ENCODE measurements at places on chromosomes 2 and 18.

DNA sequence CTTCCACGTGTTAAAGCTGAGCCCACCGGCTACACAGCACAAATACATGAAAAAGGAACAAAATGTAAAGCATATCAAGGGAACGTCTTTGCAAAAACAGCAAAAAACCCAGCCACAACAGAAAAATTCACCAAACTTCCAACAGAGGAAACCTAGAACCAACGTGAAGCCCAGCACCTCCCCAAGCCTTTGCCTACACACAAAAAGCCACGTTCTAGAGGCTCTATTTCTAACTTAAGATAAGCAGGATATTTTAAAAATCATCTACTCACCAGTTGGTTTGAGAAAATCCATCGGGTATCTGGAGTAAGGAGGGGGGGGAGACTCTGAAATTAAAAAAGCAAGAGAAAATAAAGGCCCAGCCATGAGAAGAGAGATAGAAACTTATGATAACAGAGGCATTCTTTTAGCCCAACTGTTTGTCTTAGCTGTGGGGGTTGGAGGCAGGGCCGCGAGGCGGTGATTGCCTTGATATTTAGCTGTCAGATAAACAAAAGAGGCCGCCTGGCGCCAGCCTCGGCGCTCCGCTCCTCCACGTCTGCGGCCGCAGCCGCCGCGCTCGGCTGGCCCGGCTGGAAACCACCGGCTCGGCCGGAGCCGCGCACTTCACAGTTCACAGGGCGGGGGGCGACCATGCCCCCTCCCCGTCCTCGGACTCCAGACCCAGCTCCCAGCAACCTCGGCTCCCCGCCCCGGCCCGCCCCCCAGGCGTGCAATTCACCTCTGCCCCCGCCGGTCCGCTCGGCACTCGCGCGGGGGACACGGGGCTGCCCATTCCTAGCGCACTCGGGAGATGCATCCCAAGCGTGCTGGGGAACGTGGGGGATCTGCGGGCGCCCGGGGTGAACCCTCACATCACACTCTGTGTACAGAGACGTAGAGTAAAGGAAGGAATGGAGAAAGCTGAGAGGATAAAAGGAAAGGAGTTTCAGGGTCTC, 2.4 kb downstream of the SMAD7 start:
- peak; percentile 78 for DNase-seq

DNA sequence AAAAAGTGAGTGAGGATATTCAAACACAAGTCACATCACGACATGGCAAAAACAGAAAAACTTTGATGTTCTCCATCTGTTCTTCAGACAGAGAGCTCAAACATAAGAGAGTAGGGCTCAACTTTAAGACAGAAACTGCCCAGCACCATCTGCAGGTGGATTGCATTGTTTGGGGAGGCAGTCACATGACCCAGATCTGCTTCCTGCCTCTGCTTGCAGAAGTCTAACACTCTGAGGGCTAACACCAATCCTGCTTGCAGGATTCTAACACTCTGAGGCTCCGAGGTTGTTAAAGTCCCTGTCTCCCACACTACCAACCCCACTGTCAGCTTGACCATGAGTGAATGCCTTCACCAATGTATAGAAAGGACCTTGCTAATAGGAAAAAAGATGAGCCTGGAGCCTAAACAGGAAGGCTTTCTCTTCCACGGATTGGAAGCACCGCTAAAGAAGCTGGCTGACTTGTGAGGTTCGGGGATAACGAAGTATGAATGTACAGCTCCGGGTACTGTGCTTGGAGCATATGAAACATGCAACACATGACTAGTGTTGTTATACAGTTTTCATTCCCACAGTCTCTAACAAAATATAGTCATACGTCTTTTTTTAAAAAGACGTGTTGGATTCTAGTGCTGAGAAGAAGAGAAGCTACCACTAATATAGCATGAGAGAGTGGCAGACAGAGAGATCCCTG, 176.6 kb upstream of the CREB1 start:
- no peak for DNase-seq

DNA sequence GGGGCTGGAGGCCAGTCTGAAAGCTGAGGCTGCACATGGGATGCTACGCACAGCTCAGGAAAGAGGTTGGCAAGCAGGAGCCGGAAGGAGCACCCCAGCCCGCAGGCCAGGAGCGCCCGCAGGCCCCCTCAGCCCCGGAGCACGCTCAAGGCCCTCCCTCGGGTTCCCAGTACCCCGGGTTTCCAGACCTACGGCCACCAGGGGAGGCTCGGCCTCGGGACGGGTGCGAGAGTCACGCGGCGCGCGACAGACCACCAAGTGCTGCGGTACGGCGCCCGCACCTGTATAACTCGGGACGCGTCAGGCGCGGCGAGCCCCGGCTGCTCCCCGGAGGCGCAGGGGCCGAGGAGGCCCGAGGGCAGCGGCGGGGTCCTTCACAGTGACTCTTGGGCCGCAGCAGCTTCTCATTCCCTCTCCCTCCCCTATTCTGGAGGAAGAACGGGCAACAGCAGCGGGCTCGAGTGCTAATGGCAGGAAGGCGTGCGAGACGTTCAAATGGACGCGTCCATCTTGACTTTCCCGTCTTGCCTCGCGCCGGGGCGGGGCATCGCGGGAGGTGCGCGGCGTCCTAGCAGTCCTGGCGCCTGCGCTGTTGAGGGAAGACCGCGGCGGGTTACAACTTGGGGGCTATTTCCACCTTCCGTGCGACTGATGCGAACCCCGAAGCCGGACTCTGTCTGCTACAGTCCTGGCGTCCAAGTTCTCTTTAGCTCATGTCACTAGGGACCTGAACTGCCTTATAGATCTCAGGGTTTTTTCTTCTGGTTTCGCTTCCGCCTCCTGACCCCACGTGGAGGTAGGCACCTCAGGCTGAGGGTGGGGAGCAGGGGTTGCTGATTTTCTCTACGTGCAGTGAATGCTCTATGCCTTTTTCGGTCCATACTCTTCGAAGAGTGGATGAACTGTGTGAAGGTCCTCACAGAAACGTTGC, at the start of gene ANAPC1:
TSS of gene ANAPC1 (minus strand) at position 533 of the 931 bp plus-strand sequence. CDS start 3,368 bp downstream, outside the sequence.
- DNase-seq, result peak; percentile 90

DNA sequence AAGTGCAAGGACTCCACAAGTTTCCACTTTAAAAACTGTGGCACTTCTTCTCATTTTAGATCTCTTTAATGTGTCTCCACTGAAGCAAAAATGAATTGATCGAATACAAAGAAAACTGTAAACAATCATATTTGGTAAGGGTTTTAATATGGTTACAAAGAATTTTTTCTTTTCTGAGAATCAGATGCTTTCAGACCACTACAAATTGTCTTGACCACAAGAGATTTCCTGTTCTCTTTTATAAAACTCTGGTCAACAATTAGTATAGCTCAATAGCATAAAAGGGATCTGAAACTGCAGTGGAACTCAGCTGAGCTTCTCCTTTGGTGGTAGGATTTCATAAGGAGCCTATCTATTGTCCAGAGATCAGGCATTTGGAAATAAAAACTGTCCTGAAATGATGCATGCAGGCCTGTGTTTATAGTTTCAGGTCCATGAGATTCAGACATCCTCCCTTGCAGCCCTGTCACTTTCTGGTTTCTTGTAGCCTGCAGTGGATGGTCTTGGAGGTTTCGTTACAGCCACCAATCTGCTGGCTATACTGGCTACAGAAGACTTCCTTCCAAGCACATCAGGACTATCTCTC, 120.0 kb downstream of the DOCK10 start:
- peak; percentile 48 for DNase-seq

- DNase-seq, result no peak
Observed at GRCh38 chr2:96092951-96093350, 23.4 kb downstream of the ADRA2B start.

- DNase-seq, result peak; percentile 71
Observed at GRCh38 chr2:65228263-65228750, 676 bp downstream of the ACTR2 start.

DNA sequence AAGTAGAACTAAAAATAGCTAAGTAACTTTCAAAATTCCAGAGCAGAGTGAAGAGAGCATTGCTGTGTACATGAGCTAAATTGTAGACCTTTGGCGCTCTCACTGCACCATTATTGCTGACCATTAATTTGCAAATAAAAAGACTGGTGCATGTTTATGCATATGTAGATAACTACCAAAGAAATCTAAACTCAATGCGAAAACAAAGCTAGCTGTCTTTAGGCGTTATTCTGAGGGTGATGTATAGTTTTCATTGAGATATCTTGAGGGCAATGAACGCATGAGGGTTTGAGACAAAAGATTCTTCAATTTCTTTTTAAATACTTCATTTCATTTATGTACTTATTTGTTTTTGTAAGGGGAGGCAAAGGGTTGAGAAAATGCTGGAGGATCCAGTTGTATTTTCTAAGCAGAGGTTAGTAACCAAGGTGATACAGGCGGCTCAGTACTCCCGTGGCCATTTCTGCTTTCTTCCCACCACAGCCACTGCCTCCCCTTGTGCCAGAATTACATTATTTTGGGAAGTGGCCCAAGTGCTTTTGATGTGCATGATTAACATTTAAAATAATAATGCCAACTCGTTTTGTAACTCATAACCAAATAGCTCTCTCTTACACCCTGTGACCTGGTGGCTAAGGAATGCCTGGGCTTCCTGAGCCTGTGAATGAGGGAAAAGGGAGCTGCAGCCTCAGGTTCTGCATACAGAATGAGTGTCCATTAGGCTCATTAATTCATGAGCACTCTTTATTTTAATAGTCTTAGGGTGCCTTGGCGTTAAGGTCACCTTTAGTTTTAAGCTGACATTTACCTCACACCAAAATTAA, 797.8 kb upstream of the GYPC start:
- DNase-seq, result no peak

DNA sequence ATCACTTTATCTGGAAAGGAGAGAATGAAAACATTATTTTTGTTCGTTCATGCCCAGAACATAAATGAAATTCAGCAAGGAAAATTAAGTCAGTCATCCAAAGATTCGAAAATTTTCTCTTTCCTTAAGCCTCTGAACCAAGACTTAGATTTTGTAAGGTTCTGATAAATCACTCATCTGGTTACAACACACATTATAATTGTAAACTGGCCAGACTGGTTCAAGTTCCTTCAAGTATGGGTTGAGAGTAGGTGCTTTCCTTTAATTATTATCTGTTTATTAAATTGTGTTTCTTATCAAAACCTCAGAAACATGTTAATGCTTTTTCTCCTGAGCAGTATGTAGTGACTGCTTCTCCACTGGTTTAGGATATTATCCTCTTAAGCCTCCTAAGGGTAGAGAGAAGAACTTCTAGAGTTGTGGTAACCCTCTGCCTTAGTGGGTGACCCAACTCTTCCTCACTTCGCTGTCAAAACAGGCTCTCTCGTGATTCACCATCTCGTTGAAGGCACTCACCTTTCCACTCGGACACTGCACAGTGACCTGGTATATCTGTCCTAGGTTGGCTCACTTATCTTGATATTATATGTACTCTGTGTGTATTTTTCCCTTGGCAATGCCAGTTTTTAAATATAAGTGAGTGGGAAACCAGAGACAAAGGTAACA, 325.9 kb downstream of the PAX3 start:
- DNase-seq, result no peak

GRCh38 chr18:45467293-45467692, 148.0 kb upstream of the SLC14A2 start:
- no peak for DNase-seq

- no peak for DNase-seq
Observed at GRCh38 chr2:42957861-42958301, 165.5 kb upstream of the HAAO start.
